ENCODE measurements at places on chromosomes 3 and 15.
A peak's percentile ranks its signal among the peaks of the same experiment; 100 is the strongest.

DNA sequence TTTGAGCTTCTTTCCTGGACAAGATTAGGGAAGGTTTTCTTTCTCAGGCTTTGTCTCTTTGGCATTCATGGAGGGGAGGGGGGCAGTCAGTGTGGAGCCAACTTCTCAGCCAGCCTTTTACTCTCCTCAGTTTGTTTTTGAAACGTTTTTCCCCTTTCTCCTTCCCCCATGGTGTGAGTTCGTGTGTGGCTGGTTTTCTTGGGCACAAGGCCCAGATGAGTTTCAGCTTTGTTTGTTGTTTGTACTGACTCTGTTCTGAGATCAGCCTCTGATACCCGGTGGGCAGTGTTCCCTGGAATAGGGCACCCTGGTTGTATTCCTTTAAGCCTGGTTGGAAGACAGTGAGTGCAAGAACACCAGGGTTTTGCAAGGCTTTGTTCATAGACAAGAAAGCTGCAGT is 168.2 kb upstream of the RARB start:
- no peak for DNase-seq

DNA sequence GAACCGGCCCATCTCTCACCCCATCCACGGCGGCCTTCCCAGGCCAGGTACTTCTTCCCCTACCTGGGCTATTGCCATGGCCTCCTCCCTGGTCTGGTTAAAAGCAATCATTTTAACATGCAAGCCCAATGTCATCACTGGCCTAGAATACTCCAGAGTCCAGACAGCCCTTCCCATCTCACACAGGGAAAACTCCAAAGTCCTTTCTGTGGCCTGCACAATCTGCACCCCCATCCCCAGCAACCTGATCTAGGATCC is 45.8 kb upstream of the SLCO2A1 start:
- no peak for DNase-seq

- no peak for DNase-seq
Observed at GRCh38 chr15:31147456-31147855, 45.9 kb upstream of the TRPM1 start.

- no peak for DNase-seq
Observed at GRCh38 chr3:31067004-31067403, 172.5 kb upstream of the GADL1 start.

DNA sequence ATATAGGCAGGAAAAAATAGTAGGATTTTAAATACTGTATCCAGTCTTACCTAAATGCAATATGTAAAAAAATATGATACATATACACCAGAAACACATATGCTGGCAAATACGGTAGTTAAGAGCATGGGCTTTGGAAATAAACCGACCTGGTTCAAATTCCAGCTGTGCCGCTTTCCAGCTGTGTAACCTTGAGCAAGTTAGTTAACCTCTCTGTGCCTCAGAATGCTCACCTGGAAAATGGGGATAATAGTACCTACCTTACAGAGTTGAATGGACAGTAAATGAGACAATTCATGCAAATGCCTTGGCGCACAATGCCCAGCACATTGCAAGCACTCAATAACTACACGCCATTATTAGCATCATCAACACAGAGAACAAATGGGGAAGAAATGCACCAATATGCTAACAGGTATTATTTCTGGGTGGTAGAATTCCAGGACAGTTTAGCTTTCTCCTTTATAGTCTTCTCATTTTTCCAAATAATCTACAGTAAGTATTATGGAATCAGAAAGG is 50.6 kb downstream of the SUMF1 start:
- no peak for DNase-seq

GRCh38 chr3:24480497-24480896 is 14.2 kb downstream of the THRB start:
- DNase-seq, result no peak

DNA sequence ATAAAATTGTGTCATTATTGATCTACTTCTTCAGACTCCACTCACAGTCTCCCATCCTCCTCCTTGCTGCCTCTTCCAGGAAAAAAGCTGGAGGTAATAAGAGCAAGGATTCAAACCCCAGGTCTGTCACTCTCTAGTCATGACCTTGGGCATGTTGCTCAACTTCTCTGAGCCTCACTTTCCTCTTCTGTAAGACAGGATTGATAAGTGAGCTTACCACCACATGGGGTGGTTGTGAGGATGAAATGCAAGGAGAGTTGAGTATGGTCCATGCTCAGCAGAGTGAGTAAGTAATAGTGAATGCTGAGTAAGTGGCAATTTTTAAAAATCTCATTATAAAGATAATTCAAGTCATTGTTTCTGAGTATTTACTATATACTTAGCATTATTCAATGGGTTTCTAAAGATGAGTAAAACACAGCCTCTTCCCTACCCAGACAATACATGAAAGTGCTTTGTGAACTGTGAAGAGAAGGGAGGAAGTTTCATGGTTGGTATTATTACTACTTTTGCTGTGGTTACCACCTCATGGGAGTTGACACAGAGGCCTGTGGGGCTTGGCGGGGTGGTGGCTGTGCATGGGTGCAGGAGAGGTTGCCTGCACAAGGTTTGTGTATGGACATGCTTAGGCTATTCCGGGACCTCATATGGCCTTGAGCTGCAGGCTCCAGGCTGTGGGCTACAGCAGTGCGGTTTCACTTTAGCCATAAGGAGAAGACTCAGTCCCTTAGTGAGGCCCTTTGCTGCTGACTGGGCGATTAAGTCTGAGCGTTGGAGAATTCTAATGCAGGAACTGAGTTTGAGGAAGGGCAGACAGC is 30.0 kb downstream of the SLC6A11 start:
- DNase-seq, result peak; percentile 30

DNA sequence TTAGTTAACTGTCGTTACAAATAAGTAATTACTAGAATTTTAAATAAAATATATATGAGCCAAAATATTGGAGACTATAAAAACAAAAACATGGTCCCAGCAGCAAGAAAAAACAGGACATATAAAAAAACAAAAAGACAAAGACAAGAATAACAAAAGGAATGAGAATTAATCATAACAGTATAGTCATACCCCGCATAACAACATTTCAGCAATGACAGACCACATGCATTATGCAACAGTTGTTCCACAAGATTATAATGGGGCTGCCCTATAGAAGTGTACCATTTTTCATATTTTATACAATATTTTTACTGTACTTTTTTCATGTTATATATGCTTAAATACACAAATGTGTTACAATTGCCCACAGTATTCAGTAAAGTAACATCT is 5.6 kb downstream of the HLTF start:
- DNase-seq, result no peak
